ENCODE measurements at places on chromosomes 2 and 18.

DNA sequence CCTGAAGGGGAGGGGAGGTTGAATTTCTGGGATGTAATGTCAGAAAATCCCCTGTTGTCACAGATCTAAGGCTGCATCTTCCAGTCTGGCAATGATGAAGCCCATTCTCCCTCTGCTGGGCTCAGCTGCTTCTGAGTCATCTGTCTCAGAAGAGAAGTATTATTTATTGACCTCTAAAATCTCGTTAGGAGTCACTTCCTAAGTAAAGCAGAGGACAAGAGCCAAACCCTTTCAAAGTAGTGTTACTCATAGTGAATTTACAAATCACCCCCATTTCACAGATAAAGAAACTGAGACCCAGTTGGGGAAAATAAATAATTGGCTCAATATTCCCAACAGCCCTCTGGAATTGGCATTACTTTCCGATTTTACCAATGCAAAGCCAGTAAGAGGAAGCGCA is 167.3 kb upstream of the SKOR2 start:
- no peak for DNase-seq

DNA sequence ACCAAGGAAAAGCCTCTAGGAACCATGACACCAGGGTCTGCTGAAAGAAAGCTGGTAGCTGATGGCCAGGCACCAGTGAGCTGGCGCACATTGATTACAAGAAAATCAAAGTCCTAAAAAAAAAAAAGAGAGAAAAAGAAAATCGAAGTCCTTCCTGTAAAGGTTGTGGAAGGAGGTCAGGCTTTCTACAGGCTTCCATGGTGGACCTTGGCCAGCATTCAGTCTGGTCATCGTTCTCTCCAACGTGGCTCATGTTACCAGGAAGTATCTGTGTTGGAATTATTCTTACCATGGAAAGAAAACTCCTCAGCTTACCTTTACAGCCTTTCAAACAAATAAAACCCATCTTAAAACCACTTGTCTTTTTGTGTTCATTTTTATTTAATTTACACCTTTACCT is 65.6 kb downstream of the CYB5A start:
- DNase-seq: no peak

- no peak for DNase-seq
Observed at GRCh38 chr2:173159791-173160463, 84.3 kb downstream of the MAP3K20 start.

DNA sequence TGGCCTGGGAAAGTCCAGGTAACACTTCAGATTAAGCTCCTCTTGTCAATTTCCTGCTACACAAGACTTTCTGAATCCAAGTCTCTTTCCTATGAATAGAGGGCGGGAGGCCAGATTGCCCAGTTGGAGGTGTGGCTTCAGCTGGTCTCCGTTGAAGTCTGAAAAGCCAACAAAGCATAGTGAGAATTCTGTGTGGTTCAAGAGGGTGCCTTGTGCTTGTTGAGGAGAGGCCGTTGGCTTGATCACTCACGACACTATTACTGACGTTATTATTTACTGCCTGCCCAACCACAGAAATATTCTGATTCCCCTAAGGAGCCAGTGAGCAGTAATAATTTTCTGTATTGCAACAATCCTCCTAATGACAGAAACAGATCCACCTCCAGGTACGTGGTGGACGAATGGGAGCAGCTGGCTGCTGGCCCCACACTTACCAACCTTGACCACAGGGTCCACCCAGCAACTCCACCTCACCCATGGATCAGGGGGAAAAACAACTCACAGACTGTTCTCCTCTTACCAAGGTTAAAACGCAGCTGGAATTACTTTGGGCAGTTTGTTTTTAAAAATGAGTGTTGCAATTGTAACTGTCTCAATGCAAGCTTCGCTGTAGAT is 21.9 kb downstream of the NRP2 start:
- no peak for DNase-seq

DNA sequence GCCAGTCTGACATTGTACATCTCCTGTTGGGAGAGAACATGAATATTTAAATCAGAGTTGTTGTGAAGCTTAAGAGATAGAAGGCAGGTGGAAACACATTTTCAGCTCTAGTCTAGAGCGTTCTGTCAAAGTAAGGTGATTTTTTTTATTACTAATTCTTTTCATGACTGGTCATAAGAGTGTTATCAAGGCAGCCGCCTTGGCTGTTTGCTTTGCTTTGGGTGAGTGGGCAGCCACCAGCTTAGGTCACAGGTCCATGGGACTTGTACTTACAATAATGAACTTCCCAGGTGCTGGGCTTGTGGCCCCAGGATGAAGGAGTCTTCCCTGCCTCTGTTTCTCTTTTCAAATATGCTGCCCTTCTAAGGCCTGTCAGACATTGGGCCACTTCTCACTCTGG is 256.3 kb downstream of the SRBD1 start:
- no peak for DNase-seq

DNA sequence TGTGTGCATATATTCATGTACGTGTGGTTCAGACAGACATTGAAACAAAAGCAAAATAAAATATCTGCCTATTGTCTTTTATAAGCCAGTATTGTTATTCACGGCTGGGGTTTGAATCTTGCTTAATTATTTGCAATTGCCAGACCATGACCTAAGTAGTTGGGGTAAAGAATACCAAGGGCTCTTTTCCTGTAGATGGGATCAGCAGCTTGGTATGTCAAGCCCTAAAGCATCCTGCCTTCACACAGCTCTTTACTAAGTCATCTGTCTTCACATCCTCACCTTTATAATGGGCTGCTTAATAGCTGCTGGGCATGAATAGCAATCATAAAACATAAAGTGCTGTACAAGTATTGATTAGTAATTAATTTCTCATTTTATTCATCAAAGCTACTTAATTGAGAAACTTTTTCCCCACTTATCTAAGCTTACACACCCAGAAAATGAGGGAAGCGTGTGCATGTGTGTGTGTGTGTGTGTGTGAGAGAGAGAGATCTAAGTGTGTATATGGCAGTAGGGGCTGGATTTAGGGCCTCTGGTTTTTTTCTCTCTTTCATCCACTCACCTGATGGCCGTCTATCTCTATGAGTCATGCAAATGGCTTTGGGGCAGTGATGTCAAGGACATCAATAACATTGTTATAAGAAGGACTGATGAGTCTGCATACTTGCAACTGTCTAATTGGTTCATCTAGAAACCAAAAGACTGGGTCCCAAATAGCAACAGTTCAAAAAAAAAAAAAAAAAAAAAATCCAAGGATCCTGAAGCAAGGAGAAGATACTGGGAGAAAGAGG is 244.1 kb upstream of the TNP1 start:
- no peak for DNase-seq

Measured in hematopoietic multipotent progenitor cell (in vitro differentiated cells).